Vagina (tissue), 2 donors: ENCODE measurements at places on chromosomes 4 and X. TPM values are rescaled to one million over a fixed set of nuclear protein-coding genes. Genes with fewer than 3 reads are reported as not detected.

HTATSF1 gene
- total RNA-seq, result 60.9 TPM

RHOXF2B gene
- not detected for total RNA-seq

MPC1L gene
- not detected for total RNA-seq

RAB40A gene
- 0.98 TPM for total RNA-seq

CTAG1A gene
- total RNA-seq, result not detected

HSFX3 gene
- not detected for total RNA-seq

PHF8 gene
- total RNA-seq, result 33.9 TPM

DNA sequence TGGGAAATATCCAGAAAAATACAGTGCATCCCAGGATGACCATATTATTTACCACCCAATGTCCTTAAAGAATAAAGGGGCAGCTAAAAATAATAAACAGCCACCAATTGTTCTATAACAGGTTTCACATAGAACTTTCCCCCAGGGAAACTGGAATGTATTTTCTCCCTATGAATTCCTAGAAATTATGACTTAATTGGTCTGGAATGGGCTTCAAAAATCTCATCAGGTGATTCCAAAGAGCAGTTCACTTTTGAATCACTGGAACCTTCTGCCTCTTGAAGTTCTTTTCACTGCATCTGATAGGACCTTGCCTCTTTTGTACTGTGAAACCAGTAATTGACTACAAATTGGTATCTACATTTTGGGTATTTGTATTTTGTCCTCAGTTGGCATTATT is 119.3 kb downstream of the ZNF330 start:
- H3K27me3 ChIP-seq, result no peaks in the 10 kb centered on the region
- H3K4me3 ChIP-seq, result no peak overlapping the region
- H3K36me3 ChIP-seq, result no peaks in the 10 kb centered on the region
- no peaks in the 10 kb centered on the region for H3K4me1 ChIP-seq
- H3K27ac ChIP-seq, result no peak overlapping the region
- no peak for DNase-seq

DNA sequence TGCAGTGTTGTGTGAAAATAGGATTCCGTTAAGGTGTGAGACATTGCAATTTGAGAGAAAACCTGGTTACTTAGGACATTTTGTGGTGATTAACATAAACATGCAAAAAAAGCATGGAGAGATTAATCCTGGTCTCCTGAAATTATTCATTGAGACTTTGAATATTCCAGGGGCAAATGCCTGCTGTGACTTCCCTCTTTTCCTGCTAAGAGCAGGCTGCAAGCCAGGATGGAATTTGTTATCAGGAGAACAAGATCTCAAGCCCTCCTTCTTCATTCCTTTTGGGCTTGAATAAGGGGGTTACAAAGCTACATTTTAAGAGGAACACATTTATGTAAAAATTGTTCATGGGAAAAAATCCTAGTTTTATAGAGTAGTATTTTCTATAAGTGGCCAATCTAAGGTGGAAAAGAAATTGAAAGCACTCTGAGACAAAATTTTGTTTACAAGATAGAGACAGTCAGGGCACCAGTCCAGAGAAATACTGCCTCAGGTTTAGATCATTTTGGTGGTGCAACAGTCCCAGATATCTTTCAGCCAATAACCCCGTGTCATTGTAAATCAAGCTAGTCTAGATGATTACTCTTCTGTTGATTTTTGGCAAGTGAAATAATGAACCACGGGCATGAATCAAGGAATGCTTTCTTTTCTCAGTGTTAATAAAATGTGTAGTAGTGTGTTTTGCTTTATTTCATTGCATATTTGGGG is 1528.3 kb upstream of the AGA start:
- H3K4me3 ChIP-seq, result no peak overlapping the region
- DNase-seq, result no peak
- no peaks in the 10 kb centered on the region for H3K4me1 ChIP-seq
- no peaks in the 10 kb centered on the region for H3K27me3 ChIP-seq

DNA sequence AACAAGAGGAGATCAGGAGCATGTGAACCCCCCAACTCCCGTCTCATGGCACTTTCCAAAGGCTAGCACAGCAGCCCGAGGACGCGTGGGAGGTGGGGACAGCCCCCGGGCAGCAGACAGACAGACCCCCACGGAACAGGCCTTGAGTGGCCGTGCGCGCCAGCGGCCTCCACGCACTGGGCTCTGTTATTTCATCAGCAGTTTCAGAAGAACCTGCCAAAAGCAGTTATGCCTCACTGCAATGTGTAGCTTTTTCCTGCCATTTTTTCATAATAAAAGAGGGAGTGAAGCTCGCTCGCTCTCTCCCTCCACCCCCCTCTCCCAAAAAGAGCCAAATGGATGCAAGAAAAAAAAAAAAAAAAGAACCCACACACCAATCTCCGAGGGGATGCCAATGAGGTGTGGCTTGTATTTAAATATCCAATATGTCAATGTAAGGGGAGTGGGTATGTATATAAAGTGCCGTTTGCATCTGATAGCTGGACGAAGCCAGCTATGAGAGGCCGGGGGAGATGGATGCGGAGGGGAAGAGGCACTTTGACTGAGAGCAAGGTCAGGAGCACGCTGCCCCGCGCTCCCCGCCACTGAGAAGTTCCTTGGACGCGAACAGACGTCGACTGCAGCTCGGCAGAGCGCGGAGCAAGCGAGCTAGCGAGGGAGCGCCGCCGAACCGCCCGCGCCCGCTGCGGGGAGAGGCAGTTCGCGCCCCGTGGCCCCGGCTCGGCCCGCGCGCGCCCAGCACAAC is at the start of gene FGF16:
Gene FGF16, plus strand, starts transcription at position 482 of the 745 bp plus-strand sequence. CDS start 286 bp downstream, outside the sequence.
- peaks cover 5% of the 10 kb centered on the region for H3K4me1 ChIP-seq
- no peaks in the 10 kb centered on the region for H3K36me3 ChIP-seq
- no peak for DNase-seq
- H3K27me3 ChIP-seq, result no peaks in the 10 kb centered on the region

GRCh38 chrX:12229986-12230385 is 91.7 kb downstream of the FRMPD4 start:
- H3K36me3 ChIP-seq, result no peaks in the 10 kb centered on the region
- no peak for DNase-seq
- H3K4me3 ChIP-seq, result no peak overlapping the region
- no peak overlapping the region for H3K27ac ChIP-seq

DNA sequence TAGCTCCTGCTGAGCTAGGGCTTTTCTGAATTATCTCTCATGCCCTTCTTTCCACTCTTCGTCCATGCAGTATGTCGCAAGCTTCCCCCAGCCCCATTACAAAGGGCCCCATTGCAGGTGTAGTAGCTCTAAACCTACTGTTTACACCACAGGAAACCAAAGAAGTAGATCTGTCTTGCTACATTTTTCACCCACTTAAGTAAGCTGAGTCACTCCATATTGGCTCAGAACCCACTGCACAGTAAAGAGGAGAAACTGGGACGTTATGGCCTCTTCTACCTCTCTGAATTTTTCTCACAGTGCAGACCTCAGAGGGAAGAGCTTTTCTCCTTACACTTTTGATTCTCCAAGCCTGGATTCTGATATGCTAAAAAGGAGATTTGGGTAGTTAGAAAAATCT is 200.2 kb downstream of the SMARCA1 start:
- DNase-seq, result no peak
- H3K27me3 ChIP-seq, result no peaks in the 10 kb centered on the region
- no peak overlapping the region for H3K27ac ChIP-seq
- H3K4me3 ChIP-seq, result no peak overlapping the region
- H3K4me1 ChIP-seq, result no peaks in the 10 kb centered on the region

GRCh38 chrX:148700021-148700420 is 199.6 kb downstream of the AFF2 start:
- H3K36me3 ChIP-seq, result no peaks in the 10 kb centered on the region
- no peaks in the 10 kb centered on the region for H3K27me3 ChIP-seq
- DNase-seq, result no peak
- H3K4me1 ChIP-seq, result no peaks in the 10 kb centered on the region

- H3K4me1 ChIP-seq, result no peaks in the 10 kb centered on the region
- no peak overlapping the region for H3K27ac ChIP-seq
- H3K4me3 ChIP-seq, result no peak overlapping the region
- H3K27me3 ChIP-seq, result no peaks in the 10 kb centered on the region
Observed at GRCh38 chrX:140165849-140166248, 200.5 kb upstream of the CXorf66 start.
